ENCODE measurements at places on chromosomes 6 and 20. TPM values are rescaled to one million over a fixed set of nuclear protein-coding genes. Genes with fewer than 3 reads are reported as not detected.

WFDC10B gene
- total RNA-seq = not detected

GRCh38 chr20:32526541-32526940, 58.6 kb downstream of the NOL4L start:
- H3K27me3 ChIP-seq = no peaks in the 10 kb centered on the region
- H3K4me1 ChIP-seq = peaks cover 47% of the 10 kb centered on the region
- no peaks in the 10 kb centered on the region for H3K36me3 ChIP-seq
- H3K27ac ChIP-seq = no peak overlapping the region
- no peak overlapping the region for H3K4me3 ChIP-seq

GRCh38 chr6:155528335-155528734, 72.7 kb upstream of the NOX3 start:
- peak overlapping the region; percentile 95 for H3K27ac ChIP-seq
- H3K4me1 ChIP-seq = peaks cover 25% of the 10 kb centered on the region
- no peaks in the 10 kb centered on the region for H3K27me3 ChIP-seq
- DNase-seq = no peak
- H3K36me3 ChIP-seq = peaks cover 3% of the 10 kb centered on the region
- H3K4me3 ChIP-seq = no peak overlapping the region

DNA sequence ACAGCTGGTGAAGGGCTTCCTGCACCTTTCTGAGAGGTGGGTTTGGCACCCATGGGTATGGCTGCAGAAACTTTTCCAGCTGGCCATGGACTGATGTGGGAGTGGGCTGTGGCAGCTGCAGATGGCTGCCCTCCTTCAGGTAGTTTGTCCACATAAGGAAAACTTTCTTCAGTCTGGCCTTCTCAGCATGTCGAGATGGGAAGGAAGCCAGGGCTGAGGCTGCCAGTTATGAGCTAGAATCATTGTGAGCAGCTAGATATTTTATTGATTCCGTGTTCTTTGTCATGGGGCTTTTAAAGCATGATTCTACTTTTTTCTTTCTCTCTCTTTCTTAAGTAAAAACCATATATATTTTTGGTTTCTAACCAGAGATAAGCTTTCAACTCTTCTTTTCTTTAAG, 16.6 kb downstream of the NKX2-4 start:
- peaks cover 11% of the 10 kb centered on the region for H3K4me1 ChIP-seq
- H3K36me3 ChIP-seq = peaks cover 13% of the 10 kb centered on the region
- H3K27ac ChIP-seq = no peak overlapping the region
- no peak overlapping the region for H3K4me3 ChIP-seq
- no peaks in the 10 kb centered on the region for H3K27me3 ChIP-seq

- DNase-seq = no peak
- H3K4me3 ChIP-seq = no peak overlapping the region
- H3K36me3 ChIP-seq = no peaks in the 10 kb centered on the region
- peaks cover 6% of the 10 kb centered on the region for H3K27me3 ChIP-seq
- no peak overlapping the region for H3K27ac ChIP-seq
Measured at GRCh38 chr20:57342829-57343228, 8.2 kb upstream of the RAE1 start.

All from chondrocyte (in vitro differentiated cells).